ENCODE measurements at places on chromosomes 4 and X. TPM values are rescaled to one million over a fixed set of nuclear protein-coding genes. Genes with fewer than 3 reads are reported as not detected.

GRCh38 chrX:80266979-80267378 is 153.3 kb upstream of the TENT5D start:
- H3K4me3 ChIP-seq, result no peak overlapping the region
- H3K36me3 ChIP-seq, result no peaks in the 10 kb centered on the region
- H3K4me1 ChIP-seq, result no peaks in the 10 kb centered on the region
- H3K27ac ChIP-seq, result no peak overlapping the region

DNA sequence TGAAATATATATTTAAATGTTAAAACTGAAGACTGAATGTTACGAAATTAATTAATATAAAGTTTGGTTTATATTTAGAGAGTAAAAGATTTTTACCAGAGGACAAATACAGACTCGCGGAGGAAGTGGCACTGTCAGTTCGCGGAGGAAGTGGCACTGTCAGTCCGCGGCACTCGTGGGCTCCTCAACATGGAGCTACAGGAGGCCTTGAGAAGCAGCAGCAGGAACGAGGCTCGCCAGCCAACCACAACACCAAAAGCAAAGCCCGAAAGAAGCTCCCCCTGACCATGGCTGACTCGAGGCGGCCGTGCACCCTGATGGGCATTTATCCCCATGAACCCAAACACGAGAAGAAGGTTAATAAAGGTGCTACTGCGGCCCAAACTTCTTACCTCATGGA is 125.3 kb upstream of the PABPC4L start:
- no peak overlapping the region for H3K4me3 ChIP-seq
- H3K27me3 ChIP-seq, result no peaks in the 10 kb centered on the region
- H3K27ac ChIP-seq, result no peak overlapping the region
- no peaks in the 10 kb centered on the region for H3K36me3 ChIP-seq
- DNase-seq, result no peak

- no peak overlapping the region for H3K27ac ChIP-seq
- DNase-seq, result no peak
- no peaks in the 10 kb centered on the region for H3K4me1 ChIP-seq
- no peak overlapping the region for H3K4me3 ChIP-seq
- H3K27me3 ChIP-seq, result no peaks in the 10 kb centered on the region
- no peaks in the 10 kb centered on the region for H3K36me3 ChIP-seq
Measured at GRCh38 chrX:113289503-113289902, 448.9 kb upstream of the AMOT start.

GRCh38 chrX:124211312-124211942 is 121.0 kb upstream of the TEX13D start:
- H3K36me3 ChIP-seq, result peaks cover 3% of the 10 kb centered on the region
- H3K27ac ChIP-seq, result no peak overlapping the region
- H3K4me3 ChIP-seq, result no peak overlapping the region
- H3K4me1 ChIP-seq, result peaks cover 44% of the 10 kb centered on the region
- H3K27me3 ChIP-seq, result no peaks in the 10 kb centered on the region

- peak within 1 kb of the TSS; percentile 71 for H3K4me3 ChIP-seq
- no peaks in the 10 kb centered on the region for H3K36me3 ChIP-seq
- H3K27me3 ChIP-seq, result peaks cover 69% of the 10 kb centered on the region
Measured at GRCh38 chr4:122826553-122827257, at the start of gene FGF2. Gene FGF2, plus strand, starts transcription at chr4:122826831. Its CDS starts 344 bp downstream, at chr4:122827175.

- no peak for DNase-seq
- no peaks in the 10 kb centered on the region for H3K27me3 ChIP-seq
- H3K36me3 ChIP-seq, result no peaks in the 10 kb centered on the region
- H3K4me3 ChIP-seq, result no peak overlapping the region
- no peak overlapping the region for H3K27ac ChIP-seq
- peaks cover 8% of the 10 kb centered on the region for H3K4me1 ChIP-seq
Measured at GRCh38 chrX:20567108-20567507, 300.4 kb upstream of the RPS6KA3 start.

DNA sequence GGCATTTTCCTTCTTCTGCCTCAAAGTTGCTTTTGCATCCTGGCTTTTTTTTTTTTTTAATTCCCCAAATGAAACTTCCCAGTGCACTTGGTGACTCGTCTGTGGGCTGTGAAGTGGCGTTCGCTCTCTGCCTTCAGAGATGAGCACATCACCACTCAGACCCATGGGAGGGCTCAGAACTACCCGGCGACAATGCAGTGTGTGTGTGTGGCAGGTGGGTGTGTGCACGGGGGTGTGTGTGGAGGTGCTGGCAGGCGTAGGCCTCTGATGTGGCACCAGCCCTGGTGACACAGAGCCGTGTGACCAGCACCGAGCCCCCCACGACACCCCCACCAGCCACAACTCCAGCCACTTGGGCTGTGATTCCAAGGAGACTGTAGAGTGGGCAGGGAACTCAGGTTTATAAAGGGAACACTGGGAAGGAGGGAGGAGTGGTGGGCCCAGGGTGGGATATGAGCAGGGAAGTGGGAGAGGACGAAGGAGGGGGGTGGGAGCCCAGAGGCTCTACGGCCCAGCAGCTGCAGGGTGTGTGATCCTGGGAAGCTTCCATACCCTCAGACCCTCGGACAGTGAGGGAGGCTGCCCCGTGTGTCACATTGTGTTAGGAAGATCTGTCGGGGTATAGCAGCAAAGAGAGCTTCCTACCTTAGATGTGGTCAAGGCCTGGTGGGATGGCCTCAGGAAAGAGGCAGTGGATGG is 6.0 kb upstream of the WFS1 start:
- DNase-seq, result no peak
- H3K27me3 ChIP-seq, result peaks cover 28% of the 10 kb centered on the region

- H3K27me3 ChIP-seq, result no peaks in the 10 kb centered on the region
- H3K4me1 ChIP-seq, result no peaks in the 10 kb centered on the region
- no peaks in the 10 kb centered on the region for H3K36me3 ChIP-seq
- no peak overlapping the region for H3K27ac ChIP-seq
- DNase-seq, result peak; percentile 59
Measured at GRCh38 chrX:69285881-69286564, 120.8 kb upstream of the PJA1 start.

GRCh38 chrX:72498782-72499181 is 73.9 kb downstream of the HDAC8 start:
- H3K27me3 ChIP-seq, result no peaks in the 10 kb centered on the region
- H3K4me3 ChIP-seq, result no peak overlapping the region
- H3K27ac ChIP-seq, result no peak overlapping the region
- no peaks in the 10 kb centered on the region for H3K4me1 ChIP-seq
- no peak for DNase-seq

GRCh38 chr4:76984788-76985211 is 35.2 kb downstream of the SEPTIN11 start:
- DNase-seq, result no peak
- peaks cover 81% of the 10 kb centered on the region for H3K4me1 ChIP-seq
- H3K36me3 ChIP-seq, result peaks cover 23% of the 10 kb centered on the region

- peaks cover 41% of the 10 kb centered on the region for H3K36me3 ChIP-seq
- H3K27ac ChIP-seq, result no peak overlapping the region
- no peaks in the 10 kb centered on the region for H3K27me3 ChIP-seq
- H3K4me3 ChIP-seq, result no peak overlapping the region
Measured at GRCh38 chr4:26896636-26897035, 36.0 kb downstream of the STIM2 start.

DNA sequence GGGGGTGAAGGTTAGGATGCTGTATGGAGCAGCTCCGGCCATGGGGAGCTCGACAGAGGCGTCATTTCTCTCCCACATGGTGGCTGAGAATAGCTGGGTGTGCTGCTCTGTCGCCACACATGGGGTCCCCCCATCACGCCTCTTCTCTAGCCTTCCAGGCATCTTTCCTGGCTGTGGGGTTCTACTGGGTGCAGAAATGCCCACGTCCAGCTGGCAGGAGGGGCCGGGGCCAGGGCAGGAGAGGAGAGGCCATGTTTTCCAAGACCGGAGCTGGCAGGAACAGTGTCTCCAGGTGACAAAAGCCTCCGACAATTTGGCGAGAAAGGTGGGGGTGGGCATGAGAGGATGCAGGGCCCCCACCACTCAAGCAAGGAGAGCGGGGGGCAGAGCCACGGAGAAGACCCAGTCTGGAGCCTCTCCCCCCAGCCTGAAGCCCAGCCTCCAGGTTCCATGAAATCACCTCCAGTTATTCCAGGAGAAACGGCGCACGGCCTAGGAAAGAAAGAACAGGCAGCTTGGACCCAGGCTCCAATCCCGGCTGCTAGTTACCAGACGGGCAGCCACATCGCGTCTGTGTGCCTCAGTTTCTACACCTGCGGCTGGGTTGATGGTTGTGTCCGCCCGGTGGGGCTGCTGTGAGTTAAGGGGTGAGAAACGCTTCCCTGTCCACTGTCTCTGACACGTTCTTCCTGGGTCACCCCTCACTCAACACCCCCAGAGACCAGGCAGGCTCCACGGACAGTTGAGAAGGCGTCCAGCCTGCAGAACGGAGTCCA is 27.4 kb upstream of the SPON2 start:
- peaks cover 57% of the 10 kb centered on the region for H3K4me1 ChIP-seq
- H3K27me3 ChIP-seq, result no peaks in the 10 kb centered on the region
- peaks cover 31% of the 10 kb centered on the region for H3K36me3 ChIP-seq
- peak overlapping the region; percentile 82 for H3K4me3 ChIP-seq
- H3K27ac ChIP-seq, result peak overlapping the region; percentile 99

DNA sequence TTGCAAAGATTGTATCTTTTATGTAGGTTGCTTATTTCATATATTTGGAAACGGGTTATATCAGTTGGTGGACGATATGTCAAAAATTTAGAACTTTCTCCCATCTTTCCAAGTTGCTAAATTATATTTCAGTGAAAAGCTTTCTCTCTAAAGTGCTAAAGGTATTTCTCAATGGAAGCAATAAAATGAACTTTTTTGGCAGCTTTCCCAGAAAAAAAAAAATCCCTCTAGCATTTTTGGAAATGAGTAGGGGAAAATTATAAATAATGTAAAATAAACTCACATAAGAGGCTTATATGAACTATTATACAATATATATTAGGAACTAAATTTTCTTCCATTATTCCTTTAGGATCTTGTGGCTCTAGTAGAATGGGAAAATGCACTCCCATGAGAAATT is 152.2 kb downstream of the GRID2 start:
- H3K4me1 ChIP-seq, result no peaks in the 10 kb centered on the region
- no peaks in the 10 kb centered on the region for H3K36me3 ChIP-seq
- no peak for DNase-seq
- H3K27ac ChIP-seq, result no peak overlapping the region

- H3K27me3 ChIP-seq, result no peaks in the 10 kb centered on the region
- peak overlapping the region; percentile 64 for H3K27ac ChIP-seq
- peak; percentile 29 for DNase-seq
- no peak overlapping the region for H3K4me3 ChIP-seq
- peaks cover 17% of the 10 kb centered on the region for H3K4me1 ChIP-seq
- peaks cover 23% of the 10 kb centered on the region for H3K36me3 ChIP-seq
Measured at GRCh38 chr4:4461850-4462249, 74.9 kb downstream of the NSG1 start.

- DNase-seq, result no peak
- H3K36me3 ChIP-seq, result peaks cover under 1% of the 10 kb centered on the region
- no peak overlapping the region for H3K27ac ChIP-seq
- H3K4me3 ChIP-seq, result no peak overlapping the region
Measured at GRCh38 chr4:48051078-48051477, 34.5 kb downstream of the NIPAL1 start.

DNA sequence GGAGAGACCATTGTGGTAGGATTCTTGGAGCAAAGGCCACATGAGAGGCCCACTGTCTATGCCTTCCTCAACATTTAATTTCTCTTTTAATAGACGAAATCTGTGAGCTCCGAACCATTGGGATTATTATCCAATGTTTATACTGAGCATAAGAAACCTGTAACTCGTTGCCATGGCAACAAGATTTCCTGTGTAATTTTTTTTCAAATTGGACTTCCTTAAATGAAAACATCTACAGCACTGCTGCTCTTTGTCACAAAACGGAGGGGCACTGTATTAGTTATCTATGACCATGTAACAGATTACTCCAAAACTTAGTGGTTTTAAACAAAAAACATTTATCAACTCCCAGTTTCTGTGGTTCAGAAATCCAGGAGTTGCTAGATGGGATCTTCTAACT is 38.7 kb downstream of the PPP1R2C start:
- H3K27me3 ChIP-seq, result no peaks in the 10 kb centered on the region
- peaks cover 9% of the 10 kb centered on the region for H3K4me1 ChIP-seq
- no peak for DNase-seq
- no peaks in the 10 kb centered on the region for H3K36me3 ChIP-seq
- H3K27ac ChIP-seq, result peak overlapping the region; percentile 69

DNA sequence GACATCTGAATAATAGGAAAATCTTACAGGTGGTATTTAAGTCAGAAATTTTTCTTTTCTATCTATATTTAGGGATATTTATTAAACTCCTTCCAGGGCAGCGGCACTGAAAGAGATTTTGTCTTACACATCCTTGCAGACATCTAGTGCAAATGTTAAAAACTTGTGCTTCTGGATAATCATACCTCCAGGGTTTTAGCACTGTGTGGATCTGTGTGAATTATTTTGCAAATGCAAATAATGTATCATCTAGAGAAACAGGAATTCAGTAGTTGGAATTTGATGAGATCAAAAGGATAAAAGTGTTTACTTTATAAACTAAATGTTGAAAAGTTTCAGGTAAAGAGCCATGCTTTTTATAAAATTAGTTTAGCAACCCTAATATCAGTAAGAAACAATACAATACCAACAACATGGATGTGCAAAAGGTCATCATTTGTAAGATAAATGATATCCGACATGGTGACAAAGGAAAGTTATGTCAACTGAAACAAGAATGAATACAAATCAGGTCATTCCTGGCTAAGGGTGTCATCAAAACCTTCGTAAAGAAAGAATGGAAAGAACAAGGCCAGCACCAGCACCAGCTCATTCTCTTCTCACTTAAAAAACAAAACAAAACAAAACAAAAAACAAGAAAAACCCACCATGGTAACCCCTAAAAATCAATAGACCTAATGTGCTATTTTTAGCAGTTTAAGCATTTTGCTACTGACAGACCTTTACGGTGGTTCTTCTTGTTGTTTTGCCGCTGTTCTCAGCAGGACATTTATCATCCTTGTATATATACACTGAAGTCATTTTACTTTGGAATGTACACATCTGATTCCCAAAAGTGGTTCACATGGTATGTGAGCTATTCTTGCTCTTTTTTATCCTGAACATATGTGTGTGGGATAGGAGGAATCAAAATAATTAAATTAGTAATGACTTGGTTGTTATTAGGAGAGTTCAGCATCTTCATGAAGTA is 219.7 kb upstream of the NDST3 start:
- no peaks in the 10 kb centered on the region for H3K27me3 ChIP-seq
- no peak overlapping the region for H3K4me3 ChIP-seq
- no peak overlapping the region for H3K27ac ChIP-seq
- H3K4me1 ChIP-seq, result peaks cover 4% of the 10 kb centered on the region
- DNase-seq, result no peak

DNA sequence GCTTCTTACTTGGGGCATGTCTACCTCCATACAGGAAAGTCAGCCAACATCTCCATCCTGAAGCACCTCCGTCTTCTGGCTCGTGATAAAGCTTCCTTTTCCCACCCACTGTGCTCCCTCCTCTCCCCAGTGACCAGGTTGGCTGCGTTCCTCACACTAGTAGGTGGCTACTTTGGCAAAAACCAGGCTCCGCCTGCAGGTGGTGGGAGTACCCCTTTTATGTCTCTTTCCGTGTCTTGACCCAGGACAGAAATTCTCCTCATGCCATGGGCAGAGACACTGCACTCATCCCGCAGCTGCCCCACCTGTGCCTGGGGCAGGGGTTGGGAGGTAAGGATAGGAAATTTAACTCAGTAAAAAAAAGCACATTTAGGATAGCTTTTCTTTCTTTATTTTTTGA is 50.9 kb downstream of the ENPP6 start:
- DNase-seq, result no peak
- H3K4me1 ChIP-seq, result peaks cover 9% of the 10 kb centered on the region

- no peak overlapping the region for H3K4me3 ChIP-seq
- H3K27ac ChIP-seq, result no peak overlapping the region
- no peaks in the 10 kb centered on the region for H3K27me3 ChIP-seq
- H3K4me1 ChIP-seq, result no peaks in the 10 kb centered on the region
- H3K36me3 ChIP-seq, result no peaks in the 10 kb centered on the region
Measured at GRCh38 chr4:162131256-162131655, 32.5 kb downstream of the FSTL5 start.

Gene WDFY3
- total RNA-seq, result not detected

Gene GPC4
- total RNA-seq, result not detected

Gene WNK3
- total RNA-seq, result 0.05 TPM

Gene RUFY3
- 35.1 TPM for total RNA-seq

Gene NALF2
- not detected for total RNA-seq

Measured in activated CD8-positive, alpha-beta T cell treated with anti-CD3 and anti-CD28 coated beads, Interleukin-2, amount 10 ng/mL, durations not matched to agents 7 days and 5 days (primary cell).